ENCODE measurements at places on chromosomes 16 and 17.

- no peak for DNase-seq
Observed at GRCh38 chr16:49809561-49809960, 46.4 kb downstream of the ZNF423 start.

DNA sequence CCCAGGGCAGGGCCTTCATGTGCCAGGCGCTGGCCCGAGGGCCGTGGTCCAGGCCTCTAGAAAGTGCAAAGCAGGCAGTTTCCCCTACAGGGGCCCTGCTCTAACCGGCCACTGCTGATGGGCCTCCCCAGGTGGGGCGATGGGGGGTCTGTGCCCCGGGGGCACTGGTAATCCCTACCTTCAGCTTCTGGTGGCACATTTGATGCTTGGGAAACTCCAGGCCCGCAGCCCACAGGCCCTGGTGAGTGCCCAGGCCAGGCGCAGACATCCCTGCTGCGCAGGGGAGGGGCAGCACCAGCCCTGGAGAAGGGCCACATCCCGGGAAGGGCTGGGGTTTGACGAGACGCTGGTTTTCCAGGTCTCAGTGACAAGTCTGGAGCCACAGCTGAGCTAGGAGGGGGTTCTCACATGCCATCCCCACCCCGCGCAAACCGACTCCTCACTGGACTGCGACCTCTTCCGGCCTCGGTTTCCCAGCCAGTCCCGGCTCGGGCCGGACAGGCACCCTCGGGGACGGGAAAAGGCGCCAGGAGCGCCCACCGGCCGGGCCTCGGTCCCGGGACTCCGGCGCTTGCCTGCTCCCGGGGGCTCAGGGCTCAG lies 1.6 kb downstream of the DOC2B start:
- DNase-seq = no peak

- DNase-seq = no peak
Observed at GRCh38 chr17:3974138-3974687, 10.0 kb upstream of the ATP2A3 start.

GRCh38 chr16:31367853-31368252 lies 12.9 kb downstream of the ITGAX start:
- DNase-seq = no peak

DNA sequence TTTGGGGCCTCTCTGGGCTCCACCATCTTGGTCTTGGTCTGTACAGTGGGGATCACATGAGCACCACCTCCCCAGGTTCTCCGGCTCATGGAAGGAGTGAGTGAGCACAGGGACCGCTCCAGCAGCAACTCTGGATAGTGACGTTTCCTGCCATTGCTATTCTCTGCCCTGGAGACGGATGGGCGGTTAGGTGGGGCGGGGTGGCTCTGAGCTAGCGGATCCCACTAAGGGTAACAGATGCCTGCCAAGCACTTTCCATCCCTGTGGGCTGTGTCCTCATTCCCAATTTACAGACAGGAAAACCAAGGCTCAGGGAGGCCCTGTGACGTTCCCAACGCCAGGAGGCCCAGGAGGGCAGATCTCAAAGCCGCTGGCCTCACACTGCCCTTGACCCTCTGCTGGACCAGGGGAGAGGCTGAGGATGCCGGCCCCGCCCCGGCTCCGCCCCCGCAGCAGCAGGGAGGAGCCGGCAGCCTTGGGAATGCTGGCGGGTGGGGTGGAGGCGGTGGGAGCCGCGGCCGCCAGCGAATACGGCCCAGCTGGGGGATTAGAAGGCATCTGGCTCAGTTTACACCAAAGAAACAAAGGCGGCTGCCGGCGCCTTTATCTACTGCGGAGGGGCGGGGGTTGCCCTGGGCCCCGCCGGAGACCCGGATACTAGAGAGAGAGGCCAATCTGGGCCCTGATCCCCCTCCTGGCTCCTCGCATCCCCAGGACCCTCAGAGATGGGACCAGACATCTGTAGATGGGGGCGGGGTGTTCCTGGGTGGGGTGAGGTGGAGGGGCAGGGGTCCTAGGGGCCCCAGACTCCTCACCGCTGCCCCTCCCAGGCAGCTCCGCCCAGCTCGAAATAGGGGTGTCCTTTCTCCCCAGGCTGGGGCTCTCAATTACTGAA lies 122.3 kb upstream of the CIBAR2 start:
- DNase-seq = peak; percentile 62

- no peak for DNase-seq
Observed at GRCh38 chr16:19400711-19401110, 17.0 kb upstream of the TMC5 start.

GRCh38 chr17:78791840-78792709 lies 10.0 kb upstream of the CYTH1 start:
- DNase-seq = no peak

GRCh38 chr16:4364196-4365013 lies 7.2 kb upstream of the VASN start:
- no peak for DNase-seq

DNA sequence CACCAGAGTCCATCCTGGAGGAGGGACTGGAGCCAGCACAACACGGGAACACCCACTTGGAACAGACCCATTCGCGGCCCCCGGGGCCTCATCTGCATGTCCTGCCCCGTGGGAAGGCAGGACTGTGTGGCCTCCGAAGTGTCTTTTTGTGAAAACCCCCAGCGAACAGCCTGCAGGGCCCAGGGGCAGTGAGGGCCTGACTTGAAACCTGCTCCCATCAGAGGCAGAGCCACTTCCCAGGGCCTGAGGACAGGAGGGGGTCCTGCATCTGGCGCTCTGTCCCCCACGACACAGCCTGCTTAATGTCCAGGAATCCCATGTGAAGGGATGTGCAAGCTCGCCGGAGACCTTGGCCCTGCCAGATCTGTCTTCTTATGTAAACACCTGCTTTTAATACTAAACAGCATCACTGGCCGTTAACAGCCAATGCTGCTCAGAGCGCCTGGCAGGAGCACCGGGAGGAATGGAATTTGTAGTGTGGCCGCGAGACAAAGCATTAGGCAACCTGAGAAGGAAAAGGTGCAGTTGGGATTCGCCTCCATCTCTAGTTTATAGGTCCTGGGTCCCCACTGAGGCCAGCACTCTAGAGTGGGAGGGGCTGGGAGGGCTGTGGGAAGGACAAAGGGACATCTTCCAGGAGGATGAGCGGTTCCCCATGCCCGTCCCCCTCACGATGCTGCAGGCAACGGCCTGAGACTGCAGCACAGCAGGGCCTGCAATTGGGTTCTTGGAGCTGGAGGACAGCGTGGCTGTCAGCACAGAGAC lies 9.6 kb upstream of the EVPL start:
- DNase-seq = no peak

DNA sequence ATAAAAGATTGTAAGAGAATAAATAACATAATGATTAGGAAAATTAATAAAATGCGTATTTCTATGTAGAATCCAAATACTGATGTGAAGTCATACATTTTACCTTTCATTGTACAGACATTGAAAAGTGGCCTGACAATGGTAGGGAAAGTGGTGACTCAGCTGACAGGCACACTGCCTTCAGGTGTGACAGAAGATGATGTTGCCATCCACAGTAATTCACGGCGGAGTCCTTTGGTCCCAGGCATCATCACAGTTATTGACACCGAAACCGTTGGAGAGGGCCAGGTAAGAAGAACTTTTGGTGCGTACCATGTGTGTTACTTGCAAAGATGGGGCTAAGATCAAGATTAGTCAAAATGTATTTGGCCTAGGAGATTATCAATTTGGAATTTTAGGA lies 232.8 kb downstream of the BCAS3 start:
- no peak for DNase-seq

DNA sequence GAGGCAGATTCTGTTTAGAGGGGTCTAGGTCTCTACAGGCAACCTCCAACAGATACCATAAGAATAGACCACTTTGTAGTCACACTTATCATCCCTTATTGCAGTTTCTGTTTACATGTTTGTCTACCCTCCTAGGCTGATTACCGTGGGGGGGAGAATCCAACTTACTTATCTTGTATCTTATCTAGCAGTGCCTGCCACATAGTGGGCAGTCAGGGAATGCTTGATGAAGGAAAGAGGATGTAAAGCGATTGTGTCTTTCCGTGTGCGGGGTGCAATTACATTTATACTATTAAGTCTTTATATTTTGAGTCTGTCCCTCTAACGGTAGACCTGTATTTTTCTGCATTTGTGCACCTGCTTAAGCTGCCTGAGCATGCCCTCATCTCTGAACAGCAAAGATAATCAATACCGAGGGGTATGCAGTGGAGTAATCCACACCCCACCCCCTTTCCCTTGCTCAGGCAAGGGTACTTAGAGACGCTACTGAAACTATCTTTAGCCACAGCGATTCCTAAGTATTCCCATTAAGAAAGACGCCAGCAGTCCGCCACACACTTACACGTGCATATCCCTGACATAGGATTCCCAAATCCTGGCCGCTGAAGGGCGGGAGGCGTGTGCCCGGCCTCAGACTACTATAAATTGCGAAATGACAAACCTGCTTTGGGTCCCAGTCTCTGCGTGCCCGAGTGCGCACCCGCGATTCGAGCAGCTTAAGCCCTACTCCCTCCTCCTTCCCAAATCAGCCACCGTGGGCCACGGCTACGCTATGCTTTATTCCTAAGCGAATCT lies 635 bp upstream of the AATF start:
- DNase-seq = no peak

DNA sequence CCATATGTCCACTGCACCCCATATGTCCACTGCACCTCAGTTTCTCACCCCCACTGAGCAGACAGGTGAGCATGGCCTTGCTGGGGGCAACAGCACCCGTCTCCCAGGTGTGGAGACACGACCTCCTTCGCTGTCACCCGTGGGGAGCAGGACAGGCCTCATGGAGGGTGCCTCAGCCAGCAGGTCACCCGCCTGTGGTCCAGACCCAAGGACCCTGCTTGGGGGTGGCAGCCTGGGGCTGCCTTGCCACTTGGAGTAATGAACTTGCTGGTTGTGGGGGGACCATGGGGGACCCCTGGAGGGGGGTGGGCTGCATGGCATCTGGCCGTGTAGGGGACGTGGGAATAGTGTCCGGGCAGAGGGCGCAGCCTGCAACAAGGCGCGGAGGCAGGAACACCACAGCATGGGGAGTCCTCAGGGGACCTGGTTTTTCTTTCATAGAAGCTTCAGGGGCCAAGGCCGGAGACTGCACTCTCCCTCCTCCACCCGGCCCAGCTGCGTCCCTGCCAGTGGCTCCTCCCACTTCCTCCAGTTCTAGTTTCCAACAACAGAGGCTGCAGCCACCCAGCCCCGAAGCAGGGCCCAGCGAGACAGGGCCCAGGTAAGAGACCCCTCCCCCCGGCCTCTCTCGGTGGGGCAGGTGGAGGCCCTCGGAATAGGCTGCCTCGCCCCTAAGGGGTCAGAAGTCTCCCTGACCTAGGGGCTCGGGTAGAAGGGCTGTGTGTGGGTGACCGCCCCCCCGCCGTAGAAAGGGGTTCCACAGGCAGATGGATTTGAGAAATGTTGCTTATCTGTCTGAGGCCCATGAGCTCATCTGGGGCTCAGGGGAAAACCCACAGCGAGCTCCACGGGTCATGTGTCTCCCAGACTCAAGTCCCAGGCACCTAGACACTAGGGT lies at the start of gene NHLRC4:
Gene NHLRC4, plus strand, starts transcription at position 531 of the 898 bp plus-strand sequence. CDS start 1,043 bp downstream, outside the sequence.
- peak; percentile 78 for DNase-seq

GRCh38 chr16:80792031-80792430 lies 12.4 kb downstream of the CDYL2 start:
- DNase-seq = no peak

GRCh38 chr17:64392300-64392699 lies 1.6 kb upstream of the PECAM1 start:
- DNase-seq = no peak

- DNase-seq = no peak
Observed at GRCh38 chr17:45426561-45426960, 6.1 kb downstream of the ARHGAP27 start.

- no peak for DNase-seq
Observed at GRCh38 chr17:53971361-53971760, 148.6 kb downstream of the KIF2B start.

DNA sequence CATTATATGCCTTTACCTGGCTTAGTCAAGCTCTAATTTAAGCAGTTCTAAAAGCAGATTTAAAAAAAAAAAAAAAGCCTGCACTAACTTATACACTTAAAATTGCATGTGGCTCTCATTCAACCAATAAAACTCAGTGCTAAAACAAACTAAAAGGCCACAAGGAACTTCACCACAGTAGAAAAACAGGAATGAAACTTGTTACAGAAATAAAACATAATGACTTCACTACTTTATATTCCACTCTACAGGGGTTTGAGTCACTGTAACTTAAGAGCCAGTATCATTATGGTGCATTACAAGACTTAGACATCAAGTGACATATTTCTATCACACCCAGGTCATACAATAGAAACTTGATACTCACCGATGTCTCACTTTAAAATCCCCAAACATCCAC lies 11.1 kb downstream of the CA10 start:
- DNase-seq = no peak

DNA sequence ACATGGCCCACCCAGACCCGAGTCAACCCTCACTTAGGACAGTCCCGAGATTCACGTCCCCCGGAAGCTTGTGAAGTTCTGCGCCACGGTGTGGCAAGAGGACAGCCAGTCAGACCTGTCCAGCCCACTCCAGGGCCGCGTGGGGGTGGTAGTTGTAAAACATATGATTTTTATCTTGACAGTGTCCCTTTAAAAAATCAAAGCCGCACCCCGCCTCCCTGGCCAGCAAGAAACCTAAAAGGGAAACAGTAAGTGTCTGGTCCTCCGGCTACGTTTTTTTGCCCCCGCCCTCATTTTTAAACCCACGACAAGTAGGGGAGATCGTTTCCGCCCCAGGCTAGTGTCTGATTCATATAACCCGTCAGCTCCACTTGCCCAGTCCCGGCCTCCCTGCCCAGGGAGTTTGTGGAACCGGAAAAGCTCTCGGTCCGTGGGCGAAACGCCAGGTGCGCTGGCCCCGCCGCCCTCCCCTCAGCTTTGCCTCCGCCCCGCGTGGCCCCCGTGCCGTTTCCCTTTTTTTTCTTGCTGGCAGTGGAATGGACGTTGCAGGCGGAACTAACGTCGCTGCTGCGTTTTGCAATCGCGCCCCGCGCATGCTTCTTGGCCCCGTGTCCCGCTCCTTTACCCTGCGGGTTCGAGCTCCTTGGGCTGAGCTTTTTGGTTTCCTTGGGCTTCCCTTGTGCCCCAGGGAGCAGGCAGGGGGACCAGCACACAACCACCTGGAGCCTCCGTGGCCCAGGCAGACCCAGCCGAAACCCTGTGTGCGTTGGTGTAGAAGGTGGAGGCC lies 13.3 kb upstream of the NUDT16L1 start:
- peak; percentile 71 for DNase-seq

GRCh38 chr16:74973304-74973703 lies 11.6 kb downstream of the WDR59 start:
- DNase-seq = no peak

DNA sequence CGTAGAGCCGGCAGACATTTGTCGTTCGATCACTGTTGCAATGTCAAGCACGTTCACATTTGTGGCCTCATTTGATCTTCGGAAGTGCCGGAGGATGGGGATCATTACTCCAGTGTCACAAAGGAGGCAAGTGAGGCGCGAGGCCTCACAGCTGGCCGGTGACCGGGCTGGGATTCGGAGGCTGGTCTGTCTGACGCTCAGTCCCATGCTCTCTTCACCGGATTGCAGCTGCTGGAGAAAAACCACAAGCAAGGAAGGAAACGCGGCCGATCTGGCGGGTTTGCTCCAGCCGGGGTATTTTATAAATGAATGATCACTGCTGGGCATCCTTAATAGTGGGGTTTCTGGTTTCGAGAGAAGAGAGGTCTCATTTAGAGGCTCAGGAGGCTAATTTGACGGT lies 127.8 kb downstream of the OR1D5 start:
- DNase-seq = no peak

- no peak for DNase-seq
Observed at GRCh38 chr16:79876332-79876730, 275.8 kb upstream of the MAF start.

- DNase-seq = no peak
Observed at GRCh38 chr17:5580367-5580766, 3.9 kb downstream of the NLRP1 start.

- no peak for DNase-seq
Observed at GRCh38 chr16:4361944-4362311, 9.7 kb upstream of the VASN start.

- no peak for DNase-seq
Observed at GRCh38 chr16:3188925-3189825, 1.2 kb downstream of the OR1F1 start.
